ENCODE measurements at places on chromosomes 2 and 18. TPM values are rescaled to one million over a fixed set of nuclear protein-coding genes. Genes with fewer than 3 reads are reported as not detected.
A peak's percentile ranks its signal among the peaks of the same experiment; 100 is the strongest.

GRCh38 chr2:141863964-141864363 lies 266.9 kb downstream of the LRP1B start:
- no peak for DNase-seq

DNA sequence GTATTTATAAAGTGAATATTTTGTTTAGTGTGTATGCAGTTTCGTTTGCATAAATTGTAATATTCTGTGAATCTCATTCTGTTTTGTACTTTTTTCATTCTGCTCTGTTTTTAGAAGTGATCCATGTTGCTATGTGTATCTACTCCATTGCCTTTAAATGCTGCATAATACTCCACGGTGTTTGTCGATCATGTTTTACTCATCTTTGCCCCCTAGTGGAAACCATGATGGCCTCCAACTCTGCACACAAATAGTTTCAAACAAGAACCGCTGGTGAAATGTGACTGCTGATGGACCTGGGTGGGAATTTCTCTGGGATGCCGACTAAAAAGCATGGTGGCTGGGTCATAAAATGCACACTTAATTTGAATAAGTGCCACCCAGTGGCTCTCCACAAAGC lies 32.0 kb upstream of the SKOR2 start:
- DNase-seq = peak; percentile 63

- DNase-seq = no peak
These were observed 11.2 kb upstream of the STK17B start for GRCh38 chr2:196182439-196183171.

DNA sequence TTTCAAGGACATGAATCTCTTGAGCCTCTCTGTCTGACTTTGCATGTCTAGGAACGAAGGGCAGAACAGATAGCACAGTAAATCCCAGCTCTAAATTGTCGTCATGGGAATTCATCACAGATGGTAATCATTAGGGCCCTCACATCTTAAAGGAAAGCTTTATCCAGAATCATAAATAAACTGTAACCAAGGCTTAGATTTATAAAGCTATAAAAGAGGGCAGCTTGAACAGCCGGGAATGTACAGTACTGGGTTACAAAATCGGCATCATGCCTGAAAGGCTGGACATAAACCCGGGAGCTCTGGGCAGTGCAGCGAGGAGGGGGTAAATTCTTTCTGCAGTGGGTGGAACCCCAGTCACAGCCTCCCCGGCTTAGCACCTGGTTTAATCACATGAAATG lies 144.4 kb downstream of the GFPT1 start:
- no peak for DNase-seq

DNA sequence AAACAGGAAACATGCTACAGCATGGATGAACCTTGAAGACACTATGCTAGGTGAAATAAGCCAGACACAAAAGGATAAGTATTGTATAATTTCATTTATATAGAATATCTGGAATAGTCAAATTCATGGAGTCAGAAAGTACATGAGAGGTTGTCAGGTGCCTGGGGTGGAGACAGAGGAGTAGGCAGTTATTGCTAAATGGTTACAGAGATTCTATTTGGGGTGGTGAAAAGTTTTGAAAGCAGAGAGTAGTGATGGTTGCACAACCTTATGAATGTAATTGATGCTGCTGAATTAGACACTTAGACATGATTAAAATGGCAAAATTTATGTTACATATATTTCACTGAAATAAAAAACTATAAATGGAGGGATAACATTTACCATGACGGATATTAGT lies 197.4 kb downstream of the VAPA start:
- no peak for DNase-seq

DNA sequence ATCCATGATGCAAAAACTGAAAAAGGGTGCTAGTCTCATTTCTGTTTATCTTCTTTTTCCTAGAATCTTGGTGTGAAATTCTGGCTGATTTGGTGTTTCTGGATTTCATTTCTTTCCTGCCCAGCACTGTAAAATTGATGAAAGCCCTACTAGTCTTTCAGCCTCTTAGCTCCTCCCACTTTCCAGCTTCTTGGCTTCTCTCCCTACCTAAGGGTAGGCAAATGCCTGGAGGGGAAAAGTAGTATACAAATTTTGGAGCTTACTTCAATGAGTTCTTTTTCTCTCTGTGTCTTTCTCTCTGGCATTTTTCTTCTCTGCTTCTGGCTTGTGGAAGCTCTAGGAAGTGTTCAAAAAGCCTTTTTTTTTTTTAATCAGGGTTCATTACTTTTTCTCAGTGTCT lies 160.5 kb downstream of the XIRP2 start:
- DNase-seq = peak; percentile 16

GRCh38 chr2:98355881-98356280 lies 9.6 kb downstream of the CNGA3 start:
- no peak for DNase-seq

- no peak for DNase-seq
These were observed 787.6 kb upstream of the SALL3 start for GRCh38 chr18:78192054-78192453.

DNA sequence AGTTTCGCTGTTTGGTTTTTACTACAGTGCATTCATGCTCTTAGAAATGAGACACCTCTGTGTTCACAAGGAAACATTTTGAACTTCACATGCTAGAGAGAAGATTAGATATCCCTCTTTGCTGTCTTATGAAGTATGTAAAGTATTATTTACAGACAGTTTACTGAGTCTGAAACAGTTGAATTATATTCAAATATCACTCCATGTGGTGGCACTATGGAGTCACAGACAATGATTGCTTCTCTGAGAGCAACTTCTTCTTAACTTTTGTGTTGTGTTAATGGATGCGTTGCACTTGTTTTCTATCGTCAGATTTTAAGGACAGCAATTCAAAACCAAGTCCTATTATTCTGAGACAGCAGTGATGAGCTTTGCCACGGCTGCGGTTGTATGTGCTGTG lies 823.6 kb downstream of the GALR1 start:
- DNase-seq = no peak

- DNase-seq = peak; percentile 23
These were observed 32.5 kb downstream of the R3HDM1 start for GRCh38 chr2:135563793-135564192.

The ALKAL2 gene
- total RNA-seq = not detected

The CD8B2 gene
- not detected for total RNA-seq

The RIT2 gene
- not detected for total RNA-seq

The CD226 gene
- total RNA-seq = 2.6 TPM

The ATP6V1C2 gene
- 0.19 TPM for total RNA-seq

The FOXI3 gene
- not detected for total RNA-seq

The GTF2A1L gene
- not detected for total RNA-seq

The MOCOS gene
- 69.1 TPM for total RNA-seq

The LRP1B gene
- not detected for total RNA-seq

Data from MCF 10A (cell line).